ENCODE measurements at places on chromosomes 3 and 15. TPM values are rescaled to one million over a fixed set of nuclear protein-coding genes. Genes with fewer than 3 reads are reported as not detected.

GRCh38 chr15:40328176-40328575 is 4.7 kb downstream of the INAFM2 start:
- DNase-seq: no peak

DNA sequence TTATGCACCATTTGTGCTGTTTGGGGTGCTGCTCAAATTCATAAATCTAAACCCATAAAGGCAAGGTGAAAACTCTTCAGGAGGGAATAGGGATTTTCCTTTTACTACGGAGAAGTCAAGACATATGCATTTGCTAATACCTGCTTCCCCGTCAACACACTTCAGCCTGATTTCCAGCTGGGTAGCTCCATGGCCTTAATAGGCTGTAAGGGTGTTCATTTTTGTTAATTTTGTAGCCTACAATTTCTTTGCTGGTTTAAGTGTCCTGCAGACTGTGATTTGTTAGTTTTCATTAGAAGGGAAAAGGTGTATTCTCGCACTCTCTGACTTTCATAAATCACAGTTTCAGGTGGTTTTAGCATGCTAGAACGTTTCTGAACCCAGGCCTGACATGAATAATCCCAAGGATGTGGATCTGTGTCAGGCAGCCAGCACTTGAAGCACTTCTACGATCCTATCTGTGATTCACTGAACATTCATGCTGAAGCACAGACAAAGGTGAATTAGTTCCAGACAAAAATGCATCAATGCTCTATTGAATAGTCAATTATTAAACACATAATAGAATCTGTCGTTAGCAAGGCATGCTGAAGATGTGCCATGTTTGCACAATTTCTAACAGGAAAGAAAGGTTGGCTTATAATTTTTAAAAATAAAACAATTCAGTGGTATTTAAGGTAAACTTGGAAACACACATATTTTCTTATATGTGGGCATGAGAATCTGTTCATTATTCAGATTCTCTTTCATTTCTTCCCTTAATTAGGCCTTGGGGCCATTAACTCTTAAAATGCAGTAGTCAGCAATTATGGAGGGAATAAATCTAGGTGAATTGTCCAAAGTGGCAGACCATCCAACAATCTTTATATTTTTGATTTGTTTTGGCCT is 17.9 kb upstream of the NMNAT3 start:
- DNase-seq: no peak

DNA sequence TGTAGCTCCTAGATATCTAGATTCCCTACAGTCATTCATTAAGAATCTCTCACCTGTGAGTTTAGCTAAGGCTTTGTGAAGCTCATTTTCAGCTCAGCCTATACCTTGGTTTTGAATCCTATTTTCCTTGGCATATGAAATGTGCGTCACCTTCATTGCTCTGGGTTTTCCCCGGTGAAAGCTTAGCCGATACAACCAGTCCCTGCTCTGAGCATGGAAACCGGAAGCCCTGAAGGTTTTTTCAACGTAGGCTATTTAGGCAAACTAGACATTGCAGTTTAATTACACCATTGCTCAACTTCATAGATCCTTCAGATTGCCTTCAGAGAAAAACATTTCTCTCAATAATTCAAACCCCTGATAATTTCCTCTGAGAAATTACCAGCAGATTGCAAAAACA is 206.8 kb upstream of the TPRG1 start:
- DNase-seq: no peak

DNA sequence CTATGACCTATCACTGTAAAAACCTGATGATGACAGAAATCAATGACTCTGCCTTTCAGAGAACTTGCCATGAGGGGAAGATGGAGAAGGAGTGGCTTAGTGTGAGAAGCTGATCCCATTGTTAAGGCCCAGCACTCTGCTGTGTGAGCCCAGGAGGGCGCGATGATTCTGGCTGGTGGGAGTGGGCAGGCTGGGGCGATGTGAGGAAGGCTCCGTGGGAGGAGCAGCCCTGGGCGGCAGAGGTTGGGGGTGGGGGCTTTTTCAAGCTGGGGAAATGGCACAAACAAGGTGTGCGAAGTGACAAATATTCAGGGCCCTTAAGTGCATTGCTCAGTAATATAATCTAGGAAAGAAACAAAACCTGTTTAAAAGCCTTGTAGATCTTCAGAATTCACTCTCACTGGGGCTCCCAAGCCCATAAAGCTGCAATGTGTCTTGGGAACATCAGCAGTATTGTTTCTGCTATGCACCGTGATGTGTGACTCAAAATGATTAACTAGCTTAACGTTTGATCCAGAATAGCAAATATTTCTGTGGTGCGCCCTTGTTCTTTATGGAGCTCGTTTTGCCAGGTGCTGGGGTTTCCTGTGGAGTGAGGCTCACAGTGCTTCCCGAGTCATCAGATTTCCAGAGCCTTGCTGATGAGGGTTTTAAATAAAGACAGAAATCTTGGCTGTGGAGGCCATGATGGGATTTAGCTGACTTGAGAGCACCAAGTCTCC is 141.0 kb downstream of the CHDH start:
- no peak for DNase-seq

GRCh38 chr3:9247361-9247940 is 2.0 kb downstream of the SRGAP3 start:
- no peak for DNase-seq

DNA sequence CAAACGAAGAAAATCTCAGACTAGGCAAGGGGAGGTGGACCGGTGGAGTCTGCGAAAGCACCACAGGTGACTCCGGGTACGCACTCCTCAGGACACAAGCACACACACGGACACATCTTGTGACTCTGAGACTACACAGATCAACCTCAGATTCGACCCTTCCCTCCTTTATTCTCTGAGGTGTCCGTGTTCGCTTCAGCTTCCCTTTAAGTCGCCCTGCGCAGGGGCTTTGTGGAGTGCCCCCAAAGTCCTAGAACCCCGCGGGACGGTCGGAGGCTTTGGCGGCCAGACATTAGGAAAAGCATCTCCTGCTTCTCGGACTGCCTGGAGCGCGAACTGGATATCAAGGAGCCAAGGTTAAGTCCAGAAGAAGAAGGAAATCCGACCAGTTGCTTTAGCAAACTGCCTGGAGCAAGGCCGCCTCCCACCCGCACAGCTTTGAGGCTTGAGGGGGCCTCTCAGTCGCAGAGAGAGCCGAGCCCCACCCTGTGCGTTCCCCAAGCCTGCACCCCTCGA is 730 bp downstream of the DGKG start:
- no peak for DNase-seq

Gene CNTN6
- polyA plus RNA-seq: 0.22 TPM

Gene FSIP1
- polyA plus RNA-seq: 11.2 TPM

Gene SERPINI2
- 0.47 TPM for polyA plus RNA-seq

Data from testis (tissue), 5 donors.